ENCODE measurements at places on chromosomes 2 and 18.

- DNase-seq = no peak
Observed at GRCh38 chr2:30127016-30127893, 19.6 kb upstream of the YPEL5 start.

GRCh38 chr2:46645681-46646162, 166.4 kb downstream of the TMEM247 start:
- no peak for DNase-seq

DNA sequence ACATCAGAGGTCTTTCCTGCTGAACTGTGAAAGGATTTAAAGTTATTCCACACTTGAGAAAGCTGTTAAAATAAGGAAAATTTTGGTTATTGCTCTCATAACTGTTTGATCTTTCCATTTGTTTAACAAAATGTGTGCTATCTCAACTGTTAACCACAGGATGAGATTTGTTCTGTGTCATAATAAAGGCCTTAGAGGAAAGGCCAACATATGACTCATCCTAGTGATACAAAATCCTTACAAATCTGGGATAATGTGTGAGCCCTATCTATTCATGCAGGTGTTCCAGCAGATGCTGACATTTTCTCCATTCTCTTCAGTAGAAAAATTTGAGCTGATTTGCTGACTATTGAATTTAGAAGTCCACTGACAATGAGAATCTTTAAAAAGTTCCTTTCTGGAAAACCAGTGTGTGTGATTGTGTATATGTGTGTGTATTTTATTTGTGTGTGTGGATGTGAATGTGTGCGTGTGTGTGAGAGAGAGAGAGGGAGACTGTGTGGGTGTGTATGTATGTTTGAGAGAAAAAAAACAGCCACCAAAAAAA, 1111.9 kb upstream of the GYPC start:
- DNase-seq = no peak

DNA sequence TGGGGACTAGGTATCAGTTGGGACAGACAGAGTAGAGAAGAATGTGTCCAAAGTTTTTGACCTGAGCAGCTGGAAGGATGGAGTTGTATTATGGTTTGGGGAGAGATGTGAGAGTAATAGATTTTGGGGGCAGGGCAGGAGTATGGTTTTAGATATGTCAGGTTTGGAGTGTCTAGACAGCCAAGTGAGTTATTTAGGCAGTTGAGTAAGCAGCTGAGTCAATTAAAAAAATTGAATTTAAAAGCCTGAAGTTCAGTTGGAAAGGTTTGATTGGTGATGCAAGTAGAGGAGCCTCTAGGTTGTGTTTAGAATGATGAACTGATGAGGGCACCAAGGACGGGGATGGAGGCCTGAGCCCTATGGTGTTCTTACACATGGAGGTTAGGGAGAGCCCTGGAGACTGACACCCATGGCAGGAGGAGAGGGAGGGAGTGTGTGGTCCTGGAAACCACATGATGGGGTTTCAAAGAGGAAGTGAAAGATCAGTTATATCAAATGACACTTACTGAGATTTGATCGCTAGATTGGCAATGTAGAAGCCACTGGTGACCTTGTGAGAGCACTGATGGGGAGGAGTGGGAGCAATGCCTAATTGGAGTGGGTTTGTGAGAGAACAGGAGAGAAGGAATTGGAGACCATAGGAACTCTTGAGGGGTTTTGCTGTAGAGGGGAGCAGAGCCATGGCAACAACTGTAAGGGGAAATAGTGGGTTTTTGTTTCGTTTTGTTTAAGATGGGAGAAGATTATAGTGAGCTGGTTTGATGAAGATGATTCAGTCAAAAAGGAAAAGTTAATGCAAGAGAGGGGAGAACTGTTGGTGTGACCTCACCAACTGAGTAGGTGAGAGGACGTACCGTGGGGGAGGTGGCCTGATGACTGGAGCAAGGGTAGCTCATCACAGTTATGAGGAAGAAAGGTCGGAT, 10.3 kb downstream of the ITGA6 start:
- DNase-seq = no peak

- DNase-seq = no peak
Observed at GRCh38 chr2:115084446-115084845, 642.0 kb downstream of the DPP10 start.

DNA sequence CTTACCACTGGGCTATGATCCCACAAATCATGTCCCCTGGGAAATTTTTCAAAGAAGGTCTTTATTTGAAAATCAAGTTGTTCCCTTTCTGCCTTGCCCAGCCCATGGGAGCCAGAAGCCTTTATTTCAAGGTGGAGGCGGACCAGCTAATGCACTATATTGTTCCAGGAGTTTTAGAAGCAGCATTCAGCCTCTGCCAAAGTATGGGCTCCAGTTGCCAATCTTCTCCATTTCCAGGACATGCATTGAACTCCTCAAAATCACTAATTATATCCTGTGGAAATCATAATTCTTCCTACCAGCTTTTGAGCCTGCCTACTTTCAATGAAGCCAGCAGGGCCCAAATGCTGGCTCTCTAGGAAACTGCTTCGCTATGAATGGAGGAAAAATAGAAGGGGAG, 195.8 kb downstream of the RAD51AP2 start:
- DNase-seq = no peak

DNA sequence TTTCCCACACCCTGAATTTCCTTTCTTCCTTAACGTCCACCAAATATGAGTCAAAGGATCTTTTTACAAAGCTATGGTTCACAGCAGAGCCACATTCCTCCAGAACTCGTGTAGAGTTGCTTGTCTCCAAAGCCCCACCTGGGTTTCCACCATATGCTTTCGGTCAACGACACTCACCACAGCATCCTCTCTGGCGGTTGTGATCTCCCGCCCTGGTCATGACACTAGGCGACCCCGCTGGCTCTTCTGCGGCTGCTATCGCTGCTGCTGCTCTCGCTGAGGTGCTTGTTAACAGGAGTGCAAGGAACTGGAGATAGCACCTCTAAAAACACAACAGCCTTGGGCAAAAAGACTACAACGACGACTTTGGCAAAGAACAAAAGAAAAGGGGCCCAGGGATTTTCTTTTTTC, 340 bp downstream of the SLC40A1 start:
- DNase-seq = no peak

GRCh38 chr2:101658387-101658786, 39.1 kb upstream of the MAP4K4 start:
- DNase-seq = no peak

DNA sequence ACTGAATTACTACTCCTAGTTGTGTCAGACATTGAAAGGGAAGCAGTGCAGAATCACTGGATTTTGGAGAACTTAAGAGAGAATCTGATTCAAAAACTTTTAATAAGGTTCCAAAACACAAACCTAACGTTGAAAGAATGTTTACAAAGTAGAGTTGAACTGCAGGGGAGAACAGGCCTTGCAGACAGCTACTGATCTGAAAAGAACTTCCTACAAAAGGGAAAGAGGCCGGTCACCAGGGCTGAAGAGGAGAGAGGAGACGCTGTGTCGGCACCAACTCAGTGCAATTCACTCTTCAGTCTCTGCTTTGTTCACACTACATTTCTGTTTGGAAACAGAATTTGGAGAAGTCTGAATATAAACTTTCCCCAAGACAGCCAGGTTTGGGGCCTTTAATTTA, 124.0 kb downstream of the GAREM1 start:
- DNase-seq = no peak

- DNase-seq = no peak
Observed at GRCh38 chr2:190277234-190278112, 42.2 kb downstream of the HIBCH start.

DNA sequence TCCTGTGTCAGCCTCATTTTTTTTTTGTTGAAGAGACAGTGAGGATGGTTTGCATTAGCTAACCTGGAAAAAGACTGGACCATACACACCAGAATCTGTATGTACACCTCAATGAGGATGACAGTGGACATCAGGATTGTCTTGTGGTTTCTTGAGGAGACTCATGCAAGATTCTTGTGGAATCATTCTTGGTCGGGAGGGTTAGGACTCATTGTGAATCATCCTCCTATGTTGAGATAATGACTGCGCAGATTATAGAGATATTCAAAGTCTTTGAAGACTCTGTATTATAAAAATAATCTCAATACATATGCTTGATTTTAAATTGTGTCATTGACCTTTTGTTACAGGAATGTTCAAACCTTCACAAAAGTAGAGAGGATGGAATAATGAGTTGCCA, 49.1 kb upstream of the DOCK10 start:
- no peak for DNase-seq

DNA sequence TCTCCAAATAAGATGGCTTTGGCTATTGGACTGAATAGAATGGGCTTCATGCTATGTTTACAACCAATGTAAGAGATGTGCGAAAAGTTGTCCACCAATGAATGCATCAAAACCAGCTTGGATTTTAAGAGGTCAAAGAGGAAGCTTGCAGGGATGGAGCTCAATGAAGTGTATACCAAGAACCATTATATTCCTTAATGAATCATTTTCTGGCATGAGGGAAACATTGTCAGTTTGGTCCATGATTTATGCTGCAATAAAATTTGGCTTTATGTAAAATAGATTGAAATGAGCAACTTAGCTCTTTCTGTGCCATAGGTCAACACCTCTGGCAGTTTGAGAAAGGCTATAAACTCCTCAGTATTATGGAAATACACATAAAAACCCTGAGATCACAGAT, 107.3 kb downstream of the SH3BP4 start:
- no peak for DNase-seq

DNA sequence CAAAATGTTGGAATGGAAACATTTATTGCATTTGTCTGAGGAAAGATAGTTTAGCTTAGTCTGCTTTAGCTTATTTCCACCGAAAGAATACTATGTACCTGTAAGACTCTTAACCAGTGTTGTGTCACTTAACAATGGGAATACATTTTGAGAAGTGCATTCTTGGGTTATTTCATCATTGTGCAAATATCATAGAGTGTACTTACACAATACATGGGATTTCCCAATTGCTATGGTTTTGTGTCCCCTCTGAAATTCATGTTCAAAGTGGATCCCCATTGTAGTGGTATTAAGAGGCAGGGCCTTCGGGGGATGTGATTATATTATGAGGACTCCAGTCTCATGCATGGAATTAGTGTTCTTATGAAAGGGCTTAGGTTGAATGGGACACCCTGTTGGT, 249.4 kb upstream of the UBE2E3 start:
- DNase-seq = no peak

- DNase-seq = no peak
Observed at GRCh38 chr2:121731366-121731765, 5.3 kb downstream of the NIFK start.

- DNase-seq = peak; percentile 64
Observed at GRCh38 chr2:234437642-234438304, 59.1 kb downstream of the ARL4C start.

DNA sequence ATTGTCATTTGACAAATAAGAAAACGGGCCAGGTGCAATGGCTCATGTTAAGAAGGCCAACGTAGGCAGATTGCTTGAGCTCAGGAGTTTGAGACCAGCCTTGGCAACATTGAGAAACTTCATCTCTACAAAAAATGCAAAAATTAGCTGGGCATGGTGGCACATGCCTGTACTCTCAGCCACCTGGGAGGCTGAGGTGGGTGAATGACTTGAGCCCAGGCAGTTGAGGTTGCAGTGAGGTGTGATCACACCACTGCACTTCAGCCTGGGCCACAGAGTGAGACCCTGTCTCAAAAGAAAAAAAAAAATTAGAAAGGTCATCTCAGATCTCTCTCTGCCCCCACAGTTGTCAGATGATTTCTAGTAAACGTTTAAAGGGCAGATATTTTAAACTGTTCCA, 4.4 kb downstream of the SESTD1 start:
- no peak for DNase-seq

DNA sequence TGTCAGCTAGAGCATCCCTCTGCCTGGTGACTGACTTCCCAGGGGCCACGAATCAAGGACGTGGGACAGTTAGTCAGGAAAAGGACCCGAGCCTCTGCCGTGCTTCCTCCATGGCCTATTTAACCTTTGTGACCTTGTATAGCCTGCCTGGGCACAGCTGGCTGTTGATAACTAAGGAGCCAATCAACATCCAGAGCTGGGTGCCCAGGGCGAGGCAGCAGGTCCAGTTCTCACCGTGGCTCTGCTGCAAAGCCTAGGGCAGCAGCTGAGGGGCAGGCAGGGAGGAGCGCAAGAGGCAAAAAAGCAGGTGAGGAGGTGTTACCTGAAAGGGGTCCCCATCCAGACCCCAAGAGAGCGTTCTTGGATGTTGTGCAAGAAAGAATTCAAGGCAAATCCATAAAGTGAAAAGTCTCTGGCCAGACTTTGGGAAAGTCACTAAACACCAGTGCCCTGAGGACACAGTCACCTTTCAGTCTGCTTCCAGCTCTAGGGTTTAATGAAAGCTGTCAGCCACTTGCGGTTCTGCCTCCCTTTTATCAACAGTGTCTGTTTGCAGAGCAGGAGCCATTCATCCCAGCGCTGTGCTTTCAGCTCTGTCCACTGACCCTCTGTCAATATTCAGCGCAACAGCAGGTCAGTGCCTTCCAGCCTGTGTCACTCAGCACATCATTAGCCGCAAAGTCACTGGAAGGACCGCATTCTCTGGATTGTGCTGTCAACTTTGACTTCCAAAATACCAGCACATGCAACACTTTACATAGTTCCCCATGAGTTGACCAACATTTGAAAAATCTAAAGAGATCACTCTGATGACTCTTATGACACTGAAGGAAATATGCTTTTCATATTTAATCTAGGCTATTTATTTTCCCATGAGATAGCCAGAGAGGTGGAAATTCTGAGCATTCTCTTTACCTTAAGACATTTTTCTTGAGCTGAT, 38.6 kb upstream of the ASAP2 start:
- DNase-seq = no peak

DNA sequence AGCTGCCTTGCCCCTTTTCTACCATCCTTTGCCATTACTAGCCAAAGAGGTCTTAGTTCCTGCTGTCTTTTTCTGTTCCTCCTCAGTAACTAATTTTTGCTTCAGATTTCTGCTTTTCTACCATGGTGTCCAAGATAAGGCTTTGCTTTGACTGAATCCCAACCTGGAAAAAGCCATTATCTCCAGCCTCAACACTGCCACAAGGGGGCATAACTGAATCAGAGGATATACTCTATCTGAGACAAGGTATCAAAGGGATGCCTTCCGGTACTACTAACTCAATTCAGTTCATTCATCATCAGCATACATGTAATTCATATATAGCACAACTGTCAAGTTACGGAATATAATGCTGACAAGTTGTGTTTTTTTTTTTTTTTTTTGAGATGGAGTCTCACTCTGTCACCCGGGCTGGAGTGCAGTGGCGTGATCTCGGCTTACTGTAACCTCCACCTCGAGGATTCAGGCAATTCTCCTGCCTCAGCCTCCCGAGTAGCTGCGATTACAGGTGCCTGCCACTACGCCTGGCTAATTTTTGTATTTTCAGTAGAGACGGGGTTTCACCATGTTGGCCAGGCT, 11.4 kb downstream of the OSGEPL1 start:
- DNase-seq = no peak

GRCh38 chr2:69080071-69080470, 67.1 kb downstream of the ANTXR1 start:
- no peak for DNase-seq

GRCh38 chr18:60329131-60329530, 43.4 kb downstream of the MC4R start:
- DNase-seq = no peak

- DNase-seq = no peak
Observed at GRCh38 chr2:80019571-80020460, 284.7 kb downstream of the LRRTM1 start.

GRCh38 chr2:236941551-236941950, 144.1 kb upstream of the COPS8 start:
- no peak for DNase-seq

GRCh38 chr2:216222650-216223352, 113.7 kb downstream of the XRCC5 start:
- no peak for DNase-seq
